ENCODE measurements at places on chromosomes 12 and 14.
A peak's percentile ranks its signal among the peaks of the same experiment; 100 is the strongest.

DNA sequence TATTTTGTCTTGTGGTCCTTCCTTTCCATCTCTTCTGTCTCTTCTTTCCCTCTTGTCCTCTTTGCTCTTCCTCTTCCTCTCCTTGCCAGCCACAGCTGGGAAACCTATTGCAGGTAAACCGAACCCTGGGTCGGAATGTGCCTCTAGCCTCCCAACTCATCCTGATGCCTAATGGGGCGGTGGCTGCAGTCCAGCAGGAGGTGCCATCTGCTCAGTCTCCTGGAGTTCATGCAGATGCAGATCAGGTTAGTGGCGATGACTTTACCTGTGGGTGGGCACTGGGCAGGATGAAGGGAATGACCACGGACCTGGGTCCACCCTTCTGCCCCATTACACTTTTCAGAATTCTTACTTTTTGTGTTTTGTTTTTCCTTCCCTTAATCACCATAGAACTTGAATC lies 8.2 kb downstream of the PHC1 start:
- no peak for DNase-seq

DNA sequence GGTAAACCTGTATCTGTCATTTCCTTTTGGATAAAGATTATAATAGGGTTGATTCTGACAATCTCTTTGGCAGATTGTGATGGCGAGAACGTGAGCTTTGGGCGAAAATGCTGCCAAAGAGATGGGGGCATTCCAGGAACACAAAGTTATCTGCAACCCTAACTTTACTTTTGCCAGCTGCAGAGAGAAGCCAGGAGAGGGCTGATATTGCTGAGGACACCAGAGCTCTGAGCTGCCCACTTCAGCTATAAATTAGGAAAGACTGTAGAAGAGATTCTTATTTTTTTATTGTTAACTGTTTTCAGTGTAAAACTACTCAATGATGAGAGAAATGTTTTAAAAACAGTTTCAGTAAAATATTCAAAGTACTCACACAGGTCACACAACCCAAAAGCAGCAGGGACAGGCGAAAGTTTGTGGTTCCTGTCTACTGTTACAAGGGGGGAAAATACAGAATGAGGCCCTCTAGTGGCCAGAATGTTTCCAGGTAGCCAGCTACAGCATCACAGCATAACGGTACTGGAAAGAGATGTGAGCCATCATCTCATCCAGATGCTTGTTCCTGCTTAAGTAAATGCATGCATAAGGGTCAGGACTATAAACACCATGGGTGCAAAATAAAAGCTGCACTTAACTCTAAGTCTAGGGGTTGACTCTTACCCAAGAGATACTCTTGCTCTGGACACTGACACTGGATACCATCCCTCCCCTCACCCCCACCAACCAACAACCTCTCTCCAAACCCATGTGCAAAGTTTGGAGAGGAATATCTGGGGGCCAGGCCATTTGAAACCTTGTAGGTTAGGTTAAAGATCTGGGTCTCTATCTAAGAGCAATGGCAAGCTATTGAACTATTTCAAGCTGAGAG lies 498.4 kb downstream of the RMST start:
- DNase-seq: no peak

DNA sequence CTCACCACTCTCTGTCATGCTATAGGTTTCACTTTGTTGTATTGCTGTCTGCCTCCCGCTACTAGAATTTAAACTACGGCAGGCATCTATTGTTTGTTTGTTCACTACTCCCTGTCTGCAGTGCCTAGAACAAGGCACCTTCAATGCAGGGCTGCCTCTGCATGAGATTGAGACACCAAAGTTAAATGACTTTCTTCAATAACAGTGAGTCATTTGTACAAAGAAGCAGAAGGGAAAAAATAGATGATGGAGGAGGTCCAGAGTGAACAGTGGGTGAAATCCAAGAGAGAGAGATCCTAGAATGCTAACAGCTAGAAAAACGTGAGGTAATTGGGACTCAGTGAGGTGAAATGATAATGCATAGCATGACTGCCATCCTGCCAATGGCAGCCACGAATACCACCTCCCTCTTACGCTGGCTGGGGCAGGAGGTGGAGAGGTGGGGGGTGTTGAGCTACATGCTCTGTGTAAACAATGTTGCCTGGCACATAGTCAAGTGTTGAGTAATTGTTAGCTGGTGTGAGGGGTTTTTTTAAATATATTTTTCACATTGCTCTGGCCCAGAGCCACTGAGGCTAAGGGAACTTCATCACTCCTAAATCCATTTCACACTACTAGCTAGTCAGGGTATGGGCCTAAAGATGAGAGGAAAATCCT lies 367.6 kb downstream of the RPS29 start:
- DNase-seq: no peak

- DNase-seq: no peak
Observed at GRCh38 chr12:51196547-51196946, 21.3 kb downstream of the POU6F1 start.

DNA sequence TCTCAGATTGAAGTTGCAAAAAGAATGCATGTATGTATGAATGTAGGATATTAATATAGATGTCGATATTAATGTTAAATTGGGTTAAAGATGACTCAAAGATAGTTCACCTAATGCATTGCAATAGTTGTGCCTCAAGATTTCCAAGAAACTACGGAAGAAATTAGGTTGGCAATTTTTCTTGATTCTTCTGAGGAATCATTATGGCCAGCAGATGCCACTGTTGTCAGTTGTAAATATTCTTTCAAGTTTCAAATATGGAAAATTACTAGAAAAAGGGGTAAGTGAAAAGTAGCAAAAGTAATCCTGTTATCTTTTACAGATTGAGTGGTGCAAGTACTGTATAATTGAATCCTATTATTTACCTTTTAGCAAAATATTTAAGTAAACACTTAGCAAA lies 202.1 kb downstream of the ADAMTS20 start:
- no peak for DNase-seq

- no peak for DNase-seq
Observed at GRCh38 chr12:54857406-54857805, 3.1 kb downstream of the MUCL1 start.

DNA sequence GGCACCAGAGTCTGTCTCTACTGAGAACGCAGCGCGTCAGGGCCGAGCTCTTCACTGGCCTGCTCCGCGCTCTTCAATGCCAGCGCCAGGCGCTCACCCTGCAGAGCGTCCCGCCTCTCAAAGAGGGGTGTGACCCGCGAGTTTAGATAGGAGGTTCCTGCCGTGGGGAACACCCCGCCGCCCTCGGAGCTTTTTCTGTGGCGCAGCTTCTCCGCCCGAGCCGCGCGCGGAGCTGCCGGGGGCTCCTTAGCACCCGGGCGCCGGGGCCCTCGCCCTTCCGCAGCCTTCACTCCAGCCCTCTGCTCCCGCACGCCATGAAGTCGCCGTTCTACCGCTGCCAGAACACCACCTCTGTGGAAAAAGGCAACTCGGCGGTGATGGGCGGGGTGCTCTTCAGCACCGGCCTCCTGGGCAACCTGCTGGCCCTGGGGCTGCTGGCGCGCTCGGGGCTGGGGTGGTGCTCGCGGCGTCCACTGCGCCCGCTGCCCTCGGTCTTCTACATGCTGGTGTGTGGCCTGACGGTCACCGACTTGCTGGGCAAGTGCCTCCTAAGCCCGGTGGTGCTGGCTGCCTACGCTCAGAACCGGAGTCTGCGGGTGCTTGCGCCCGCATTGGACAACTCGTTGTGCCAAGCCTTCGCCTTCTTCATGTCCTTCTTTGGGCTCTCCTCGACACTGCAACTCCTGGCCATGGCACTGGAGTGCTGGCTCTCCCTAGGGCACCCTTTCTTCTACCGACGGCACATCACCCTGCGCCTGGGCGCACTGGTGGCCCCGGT lies at the start of gene PTGDR:
PTGDR (plus strand) TSS at position 198 of the 778 bp plus-strand sequence; CDS start at position 315, 117 bp downstream.
- no peak for DNase-seq

- no peak for DNase-seq
Observed at GRCh38 chr12:106625976-106626375, 43.2 kb downstream of the RFX4 start.

DNA sequence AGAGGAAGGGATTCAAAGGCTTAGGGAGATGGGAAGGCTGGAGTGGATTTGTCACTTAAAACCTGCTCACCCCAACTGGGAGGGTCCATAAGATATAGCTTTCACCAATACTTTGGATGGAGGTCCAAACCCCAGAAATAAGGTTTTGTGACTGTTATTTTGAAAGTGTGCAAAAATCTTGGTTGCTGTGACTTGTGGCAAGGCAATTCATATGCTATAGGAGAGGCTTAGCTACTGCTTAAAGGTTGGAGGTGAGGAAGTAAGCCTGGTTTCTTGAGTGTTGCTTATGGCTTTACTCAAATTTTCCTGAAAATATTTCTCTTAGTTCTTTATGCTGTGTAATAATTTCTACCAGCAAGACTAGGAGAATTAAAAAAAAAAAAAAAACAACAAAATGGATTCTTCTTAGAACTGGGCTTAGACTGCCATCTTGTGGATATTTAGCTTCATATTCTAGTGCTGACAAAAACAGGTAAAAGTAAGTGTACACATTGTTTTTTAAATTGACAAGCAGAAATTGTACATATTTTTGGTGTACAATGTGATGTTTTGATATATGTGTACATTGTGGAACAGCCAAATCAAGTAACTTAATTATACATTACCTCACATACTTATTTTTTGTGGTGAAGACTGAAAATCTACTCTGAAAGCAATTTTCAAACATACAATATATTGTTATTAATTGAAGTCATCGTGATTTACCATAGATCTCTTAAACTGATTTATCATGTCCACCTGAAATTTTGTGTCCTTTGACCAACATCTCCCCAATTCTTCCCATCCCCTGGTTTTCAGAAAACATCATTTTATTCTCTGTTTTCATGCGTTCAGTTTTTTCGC lies 23.0 kb downstream of the PDE6H start:
- DNase-seq: peak; percentile 84

DNA sequence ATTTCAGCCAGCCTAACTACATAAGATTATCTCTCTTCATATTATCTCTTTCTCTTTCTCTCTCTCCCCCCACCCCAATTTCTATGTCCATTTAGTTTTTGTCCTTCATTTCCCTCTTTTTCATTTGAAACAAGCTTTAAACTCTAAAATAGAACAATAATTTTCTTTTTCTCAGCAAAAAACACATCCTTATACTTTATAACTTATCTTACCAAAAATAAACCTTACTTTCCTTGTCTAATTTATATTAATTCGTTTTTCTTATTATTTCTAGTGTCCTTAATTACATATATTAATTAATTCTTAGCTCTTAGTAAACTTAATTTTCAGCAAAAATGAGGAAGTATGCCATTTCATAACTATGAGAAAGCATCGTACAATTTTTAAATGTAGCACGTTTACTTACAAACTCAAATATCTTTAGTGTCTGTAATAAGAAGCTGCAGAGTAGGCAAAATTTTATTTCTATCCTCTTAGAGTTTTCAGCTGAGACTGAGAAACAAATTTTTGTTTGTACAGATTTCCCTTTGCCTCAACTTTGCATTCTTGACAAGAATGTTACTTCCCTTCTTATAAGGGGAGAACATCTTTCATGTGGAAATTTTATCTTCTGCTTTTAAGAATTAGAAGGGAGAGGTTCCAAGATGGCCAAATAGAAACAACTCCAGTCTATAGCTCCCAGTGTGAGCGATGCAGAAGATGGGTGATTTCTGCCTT lies 65.1 kb upstream of the ST8SIA1 start:
- no peak for DNase-seq

DNA sequence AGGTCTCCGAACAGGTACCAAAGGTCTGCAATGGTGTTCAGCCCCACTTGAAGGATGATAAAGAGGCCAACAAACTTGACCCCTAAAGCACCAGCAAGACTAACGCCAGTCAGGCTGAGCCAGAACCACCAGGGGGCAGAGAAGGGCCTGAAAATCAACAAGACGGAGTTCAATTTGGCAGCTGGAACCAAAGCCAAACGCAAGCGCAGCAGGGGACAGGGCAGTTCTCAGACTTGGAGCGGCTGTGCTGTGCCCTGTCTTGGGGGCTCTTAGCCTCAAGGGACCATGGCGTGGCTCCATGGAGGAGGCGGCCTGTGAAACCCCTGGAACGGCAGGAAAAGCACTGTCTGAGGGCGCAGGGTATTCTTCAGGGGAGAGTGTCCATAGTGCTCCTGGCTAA lies 19.6 kb downstream of the POMT2 start:
- DNase-seq: peak; percentile 82

DNA sequence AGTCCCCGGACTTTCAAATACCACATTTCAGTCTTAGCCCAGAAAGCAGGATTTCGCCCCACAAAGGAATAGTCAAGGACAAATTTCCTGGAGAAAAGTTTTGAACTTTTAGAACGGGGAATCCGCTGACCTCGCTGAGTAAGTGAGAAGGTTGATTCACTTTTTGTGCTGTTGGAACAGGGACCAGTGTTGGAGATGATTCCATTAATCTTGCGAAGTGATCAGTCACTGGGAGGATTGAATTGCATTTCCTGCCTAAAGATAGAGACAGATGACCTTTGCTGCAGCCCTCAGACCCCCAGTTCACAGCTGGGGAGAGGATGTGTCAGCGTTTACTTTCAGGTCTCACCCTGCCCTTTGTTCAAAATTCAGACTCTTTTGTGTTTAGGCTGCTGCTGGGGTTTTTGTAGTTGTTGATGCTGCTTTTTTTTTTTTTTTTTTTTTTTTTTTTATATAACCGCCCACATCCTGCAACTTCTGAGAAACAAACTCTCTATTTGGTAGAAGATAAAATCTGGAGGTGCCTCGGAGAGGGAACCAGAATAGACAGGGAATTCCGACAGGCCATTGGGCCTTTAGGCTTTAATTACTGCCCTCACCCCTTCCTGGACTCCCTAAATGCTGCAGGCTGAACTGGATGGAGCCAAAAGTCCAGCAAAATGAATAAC lies 9.8 kb upstream of the KDM2B start:
- no peak for DNase-seq

- no peak for DNase-seq
Observed at GRCh38 chr12:115468087-115468510, 784.1 kb upstream of the TBX3 start.

DNA sequence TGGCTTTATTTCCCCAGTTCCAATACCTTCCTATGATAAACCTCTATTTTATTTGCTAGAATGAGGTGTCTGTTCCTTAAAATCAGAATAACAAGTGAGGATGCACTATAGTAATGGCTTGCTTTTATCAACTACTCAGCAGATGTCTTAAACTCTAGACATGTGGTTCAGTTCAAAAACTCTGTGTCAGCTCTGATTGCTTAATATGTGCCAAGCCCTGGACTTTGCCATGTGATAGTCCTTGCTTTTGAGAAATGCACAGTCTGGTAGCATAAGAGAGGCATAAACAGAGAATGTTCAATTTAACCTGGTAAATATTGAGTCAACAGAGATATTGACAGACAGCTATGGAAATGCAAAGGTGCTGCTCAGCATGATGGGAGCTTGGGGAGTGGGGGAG lies 254.8 kb downstream of the PDZRN4 start:
- DNase-seq: no peak

DNA sequence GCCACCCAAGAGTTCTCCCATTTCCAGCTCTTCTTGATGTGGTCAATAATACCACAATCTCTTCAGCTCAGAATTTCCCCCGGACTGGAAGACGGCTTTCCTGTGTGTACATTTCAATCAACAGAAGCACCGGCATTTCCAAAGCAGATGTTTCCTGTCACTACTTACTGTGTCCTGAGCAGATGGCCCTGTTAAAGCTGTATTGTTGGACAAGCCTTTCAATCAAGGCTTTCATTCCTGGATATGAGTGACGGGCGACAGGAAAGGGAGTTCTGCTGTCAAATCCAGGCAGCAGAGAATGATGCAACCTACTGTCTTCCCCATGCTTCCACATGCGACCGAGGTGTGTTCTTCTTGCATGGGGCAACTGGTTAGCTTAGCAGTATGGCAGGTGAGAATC lies 76.4 kb upstream of the CCDC60 start:
- DNase-seq: no peak

GRCh38 chr14:54447231-54447692 lies 6.1 kb upstream of the CNIH1 start:
- no peak for DNase-seq

- DNase-seq: no peak
Observed at GRCh38 chr12:6207259-6207925, 7.2 kb downstream of the CD9 start.

GRCh38 chr14:99164712-99165111 lies 107.3 kb downstream of the BCL11B start:
- no peak for DNase-seq

All from hematopoietic multipotent progenitor cell treated with erythropoietin and hydrocortisone succinate and interleukin-3 and kit ligand, for 17 days (in vitro differentiated cells).